Retina (tissue), 1 donor: ENCODE measurements at places on chromosomes 12 and 14.

- DNase-seq, result peak; percentile 84
These were observed 102.7 kb upstream of the TBX5 start for GRCh38 chr12:114508529-114509129.

DNA sequence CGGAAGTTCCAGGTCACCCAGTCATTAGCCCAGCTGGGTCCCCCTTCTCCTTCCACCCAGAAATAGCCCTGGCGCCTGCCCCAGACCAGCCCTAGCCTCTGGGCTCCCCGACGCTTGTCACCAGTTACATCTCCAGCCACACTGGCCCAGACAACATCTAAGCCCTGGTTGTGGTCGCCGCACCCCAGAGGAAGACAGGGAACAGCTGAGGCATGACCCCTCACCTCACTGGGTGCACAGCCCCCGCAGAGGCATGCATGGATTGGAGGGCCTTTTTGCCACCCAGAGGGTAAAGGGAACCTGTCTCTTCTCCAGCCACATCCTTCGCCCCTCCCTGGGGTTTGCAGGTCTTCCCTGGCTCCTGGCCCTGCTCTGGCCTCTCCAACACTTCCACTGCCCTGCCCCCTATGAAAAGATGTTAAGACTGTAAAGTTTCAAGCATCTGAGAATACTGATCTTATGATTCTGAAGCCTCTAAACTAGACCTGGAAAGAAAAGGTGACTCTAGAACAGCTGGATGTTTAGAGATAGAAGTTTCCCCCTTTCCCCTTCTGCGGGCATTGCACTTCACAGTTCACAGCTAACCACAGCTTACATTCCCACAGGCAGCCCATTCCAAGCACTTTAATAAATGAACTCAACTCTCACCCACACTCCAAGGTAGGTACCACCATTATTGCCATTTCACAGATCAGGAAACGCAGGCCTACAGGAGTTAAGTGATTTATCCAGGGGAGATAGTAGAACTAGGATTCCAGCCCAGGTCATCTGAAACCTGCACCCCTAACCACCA, 14.7 kb downstream of the TMEM119 start:
- no peak for DNase-seq

DNA sequence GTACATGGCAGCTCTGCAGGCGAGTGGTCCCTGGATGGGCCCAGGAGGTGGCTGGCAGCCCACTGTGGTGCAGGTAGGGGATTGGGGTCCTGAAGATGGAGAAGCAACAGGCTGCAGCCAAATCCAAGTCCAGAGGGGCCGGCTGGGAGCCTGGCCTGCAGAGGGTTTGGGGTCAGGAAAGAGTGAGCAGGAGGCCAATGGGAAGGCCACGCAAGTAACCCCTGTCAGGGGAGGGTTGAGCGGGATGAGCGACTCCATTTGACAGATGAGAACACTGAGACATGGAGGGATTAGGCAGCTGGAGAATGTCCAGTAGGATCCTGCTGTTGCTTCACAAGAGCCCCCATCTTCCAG, 136.0 kb downstream of the BCL11B start:
- DNase-seq, result no peak

DNA sequence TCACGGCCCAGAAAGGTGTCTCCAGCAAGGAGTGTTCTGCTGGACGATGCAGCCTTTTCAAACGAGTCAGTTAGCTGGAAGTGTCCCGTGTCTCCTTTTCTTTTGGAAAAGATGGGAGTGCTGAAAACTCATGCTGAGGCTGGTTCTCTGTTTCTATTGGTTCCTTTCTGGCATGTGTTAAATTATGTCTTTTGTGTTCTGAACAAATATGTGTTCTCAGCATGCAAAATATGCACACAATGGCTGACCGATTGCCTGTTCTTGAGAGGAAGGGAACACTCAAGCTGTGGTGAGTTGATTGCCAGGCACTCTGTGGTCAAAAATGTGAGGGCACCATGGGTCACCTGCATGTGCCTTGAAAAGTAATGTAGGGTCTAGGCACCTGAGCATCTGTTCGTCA, 181.3 kb downstream of the CACNA1C start:
- DNase-seq, result no peak

- peak; percentile 74 for DNase-seq
These were observed 212.5 kb downstream of the CHST11 start for GRCh38 chr12:104669089-104669721.

DNA sequence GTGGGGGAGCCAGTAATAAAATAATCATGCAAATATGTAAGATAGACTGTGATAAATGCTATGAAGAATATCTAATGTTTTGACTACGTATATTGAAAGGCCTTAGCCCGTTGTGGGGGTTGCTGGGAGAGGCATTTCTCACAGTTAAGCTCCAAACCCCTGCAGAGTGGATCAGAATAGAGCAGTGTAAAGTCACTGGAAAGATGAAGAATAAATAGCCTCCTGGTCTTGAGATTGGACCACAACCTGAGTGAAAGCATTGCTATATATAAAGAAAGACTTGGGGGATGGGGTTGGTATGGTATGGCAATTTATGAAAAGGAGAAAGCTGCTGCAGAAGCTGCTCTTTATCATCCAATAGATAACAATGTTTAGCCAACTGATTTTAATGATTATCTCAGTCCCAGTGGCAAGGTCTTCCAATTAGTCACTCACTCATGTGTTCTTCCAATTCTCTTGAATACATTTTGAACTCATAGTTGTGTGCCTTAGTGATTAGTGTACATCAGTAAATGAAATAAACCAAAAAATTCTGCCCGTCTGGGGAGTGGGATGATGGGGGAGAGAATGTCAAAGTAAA, 10.2 kb downstream of the PLEKHA5 start:
- DNase-seq, result no peak

- DNase-seq, result no peak
These were observed 28.3 kb downstream of the STON2 start for GRCh38 chr14:81371802-81372201.

- no peak for DNase-seq
These were observed 266.3 kb upstream of the CCDC196 start for GRCh38 chr14:66219886-66220285.

DNA sequence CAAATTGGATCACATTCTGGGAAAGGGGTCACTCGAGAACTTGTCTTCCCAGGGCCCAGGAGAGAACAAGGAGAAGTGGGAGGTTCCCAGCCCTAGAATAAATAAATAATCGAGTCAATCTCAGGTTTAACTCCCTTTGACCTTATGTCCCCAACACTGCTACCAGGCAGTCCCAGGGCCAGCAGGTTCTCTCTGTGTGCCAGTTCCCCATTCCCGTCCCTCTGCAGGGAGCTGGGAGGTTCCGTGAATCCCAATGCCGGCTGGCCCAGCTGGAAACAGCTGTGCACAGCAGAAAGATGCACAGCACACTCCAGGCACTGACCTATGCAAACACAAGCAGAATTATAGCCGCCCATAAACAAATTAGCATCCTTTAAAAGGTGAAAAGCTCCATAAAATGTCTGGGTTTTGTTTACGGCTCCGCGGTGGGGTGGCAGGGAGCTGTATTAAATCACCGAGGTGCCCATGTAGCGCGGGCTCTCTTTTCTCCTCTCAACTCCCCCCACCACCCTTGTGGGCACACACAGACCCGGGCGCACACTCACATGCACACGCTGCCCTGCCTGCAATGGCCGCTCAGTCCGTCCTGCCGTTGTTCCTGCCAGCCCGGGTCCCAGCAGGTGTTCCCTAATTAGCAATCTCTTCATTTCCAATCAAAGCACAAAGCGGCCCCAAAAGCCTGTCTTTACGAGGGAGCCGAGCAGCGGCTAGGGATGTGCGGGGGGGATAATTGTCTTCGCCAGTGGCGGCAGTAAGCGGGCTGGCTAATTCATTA, 46.6 kb upstream of the ESRRB start:
- peak; percentile 58 for DNase-seq

- no peak for DNase-seq
These were observed 70.7 kb downstream of the BBS10 start for GRCh38 chr12:76277480-76277879.

- peak; percentile 74 for DNase-seq
These were observed 82.9 kb upstream of the STXBP6 start for GRCh38 chr14:25132732-25133422.

GRCh38 chr12:122886851-122887818, 8.8 kb downstream of the VPS37B start:
- DNase-seq, result peak; percentile 34

DNA sequence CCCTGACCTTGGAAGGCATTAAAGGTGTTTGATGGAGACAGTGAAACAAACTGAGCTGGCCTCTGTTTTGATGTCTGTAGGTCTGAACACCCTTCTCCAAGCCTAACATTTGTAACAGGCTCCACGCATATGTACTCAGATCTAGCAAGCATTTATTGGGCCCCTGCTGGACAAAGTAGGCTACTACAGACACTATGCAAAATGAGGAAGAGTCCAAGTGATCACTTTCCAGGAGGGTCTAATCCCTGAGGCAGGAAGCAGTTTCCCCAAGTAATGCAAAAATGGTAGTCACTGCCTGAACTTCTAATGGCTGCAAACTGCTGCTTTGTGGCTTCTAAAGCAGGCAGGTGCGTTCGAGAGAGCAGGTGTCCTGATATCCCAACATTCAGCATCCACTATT, 405.8 kb downstream of the MED13L start:
- peak; percentile 25 for DNase-seq

GRCh38 chr14:50232276-50232642, 881 bp upstream of the SOS2 start:
- DNase-seq, result no peak

DNA sequence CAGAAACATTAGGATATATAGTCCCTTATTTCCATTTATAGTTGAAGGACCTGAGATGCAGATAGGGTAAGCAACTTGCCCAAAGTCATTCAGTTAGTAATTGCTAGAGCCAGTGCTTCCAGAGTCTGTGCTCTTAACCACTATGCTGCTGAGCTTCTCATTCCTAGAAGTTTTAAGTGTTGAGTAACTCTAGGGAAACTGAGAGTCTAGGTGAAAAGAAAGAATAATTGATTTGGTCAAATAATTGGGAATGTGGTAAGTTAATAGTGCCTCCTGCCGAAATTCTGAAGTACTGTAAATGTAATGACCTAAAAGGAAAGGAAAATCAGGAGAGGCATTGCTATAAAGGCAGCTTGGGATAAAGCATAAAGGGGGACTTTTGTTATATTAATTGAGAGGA, 14.1 kb downstream of the PYROXD1 start:
- no peak for DNase-seq

- peak; percentile 26 for DNase-seq
These were observed 18.0 kb upstream of the DYRK2 start for GRCh38 chr12:67630373-67631088.

GRCh38 chr12:93243689-93244513, 133.8 kb upstream of the NUDT4 start:
- no peak for DNase-seq

DNA sequence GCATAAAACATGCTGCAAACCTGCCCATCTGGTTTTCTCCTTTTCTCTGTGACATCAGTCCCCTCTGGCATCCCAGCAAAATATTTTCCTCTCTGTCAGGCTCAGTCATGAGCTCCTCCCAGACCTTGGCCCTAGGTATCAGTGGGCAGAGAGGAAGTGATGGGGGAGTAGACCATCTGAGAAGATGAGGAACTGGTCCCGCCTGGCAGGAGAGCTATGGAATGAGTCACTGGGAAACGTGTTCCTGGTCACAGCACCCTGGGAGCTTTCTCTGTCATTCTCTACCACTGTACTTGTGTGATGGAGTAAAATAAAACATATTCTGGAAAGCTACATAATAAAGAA, 5.0 kb upstream of the SRSF9 start:
- no peak for DNase-seq

DNA sequence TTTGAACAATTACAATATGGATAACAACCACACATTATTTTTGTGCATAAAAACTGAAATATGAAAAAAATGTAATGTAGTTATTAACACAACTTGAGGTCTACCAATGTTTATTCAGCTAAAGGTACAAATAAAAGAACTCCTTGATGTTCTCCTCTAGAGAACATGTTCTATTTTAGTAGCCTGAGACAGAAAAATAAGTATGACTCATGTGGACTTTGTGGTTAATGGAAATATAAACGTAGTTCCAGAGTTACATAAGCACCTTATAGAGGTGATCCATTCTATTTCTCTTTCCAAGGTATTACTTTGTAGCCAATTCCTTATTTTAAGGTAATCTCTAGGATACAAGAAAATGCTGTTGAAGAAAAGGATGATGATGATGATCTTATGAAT, 25.7 kb downstream of the ALKBH1 start:
- no peak for DNase-seq

GRCh38 chr12:2633176-2633824, 161.5 kb upstream of the FKBP4 start:
- DNase-seq, result no peak

GRCh38 chr14:54652605-54653052, 85.7 kb downstream of the SAMD4A start:
- DNase-seq, result no peak

GRCh38 chr14:59271734-59272133, 83.3 kb downstream of the DAAM1 start:
- DNase-seq, result no peak

DNA sequence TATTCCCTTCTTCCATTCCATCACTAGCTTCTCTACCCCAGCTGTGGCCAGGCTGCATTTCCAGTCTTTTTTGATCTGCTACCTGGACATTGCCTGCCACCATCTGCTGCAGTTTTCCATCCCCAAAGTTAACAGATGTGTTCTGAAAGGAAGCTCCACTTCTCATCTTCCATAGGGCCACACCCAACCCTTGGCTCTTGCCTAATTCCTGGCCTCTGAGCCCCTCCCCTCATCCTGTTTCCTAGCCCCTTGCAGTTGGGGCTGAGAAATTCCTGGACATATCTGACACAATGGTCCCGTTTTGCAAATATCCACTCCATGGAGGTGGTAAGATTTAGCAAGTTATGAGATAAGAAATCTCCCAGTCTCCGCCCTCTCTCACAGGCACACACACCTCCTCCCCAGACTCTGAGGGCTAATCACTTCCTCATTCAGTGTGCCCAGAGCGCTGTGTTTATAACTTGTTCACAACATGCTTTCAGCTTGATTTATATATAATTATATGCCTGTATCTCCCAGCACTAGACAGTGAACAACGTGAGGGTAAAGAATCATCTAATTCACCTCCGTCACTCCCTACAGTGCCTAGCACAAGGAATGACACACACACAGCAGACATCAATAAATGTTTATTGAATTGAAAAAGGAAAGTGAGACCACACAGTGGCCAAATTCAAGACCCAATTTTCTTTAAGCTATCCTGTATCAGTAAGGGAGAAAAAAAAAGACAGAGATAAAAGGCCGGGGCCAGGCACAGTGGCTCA, 13.4 kb downstream of the SMUG1 start:
- DNase-seq, result no peak

- no peak for DNase-seq
These were observed 85.5 kb upstream of the SSTR1 start for GRCh38 chr14:38122241-38122640.

- DNase-seq, result no peak
These were observed 167.4 kb downstream of the KIF26A start for GRCh38 chr14:104305511-104306449.
